ENCODE measurements at places on chromosomes 4 and X. TPM values are rescaled to one million over a fixed set of nuclear protein-coding genes. Genes with fewer than 3 reads are reported as not detected.

- no peaks in the 10 kb centered on the region for H3K4me1 ChIP-seq
- no peak overlapping the region for H3K27ac ChIP-seq
- H3K27me3 ChIP-seq = peaks cover 6% of the 10 kb centered on the region
- H3K36me3 ChIP-seq = no peaks in the 10 kb centered on the region
Observed at GRCh38 chr4:186019269-186019668, 49.7 kb upstream of the TLR3 start.

Gene SH3RF1
- 0.63 TPM for total RNA-seq

Gene LONRF3
- 3.3 TPM for total RNA-seq

DNA sequence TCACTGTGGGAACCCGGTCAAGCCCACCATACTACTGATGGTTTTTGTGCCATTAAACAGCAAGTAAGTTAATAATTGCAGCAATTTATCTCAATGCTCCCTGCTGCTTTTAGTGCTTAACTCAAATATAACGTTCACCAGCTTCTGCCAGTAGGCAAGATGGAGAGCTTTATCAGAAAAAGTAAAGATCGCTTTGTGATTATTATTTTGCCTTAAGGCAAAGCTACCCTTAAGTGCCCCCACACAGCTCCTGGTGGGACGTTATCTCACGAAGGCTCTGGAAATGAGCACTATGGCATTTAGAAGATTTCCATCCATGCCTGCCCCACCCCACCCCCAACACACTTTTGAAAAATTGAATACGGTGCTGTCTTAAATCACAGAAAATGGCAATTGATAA is 59.4 kb downstream of the KDR start:
- no peak overlapping the region for H3K4me3 ChIP-seq
- no peak for DNase-seq
- no peaks in the 10 kb centered on the region for H3K36me3 ChIP-seq

Gene GLOD5
- not detected for total RNA-seq

DNA sequence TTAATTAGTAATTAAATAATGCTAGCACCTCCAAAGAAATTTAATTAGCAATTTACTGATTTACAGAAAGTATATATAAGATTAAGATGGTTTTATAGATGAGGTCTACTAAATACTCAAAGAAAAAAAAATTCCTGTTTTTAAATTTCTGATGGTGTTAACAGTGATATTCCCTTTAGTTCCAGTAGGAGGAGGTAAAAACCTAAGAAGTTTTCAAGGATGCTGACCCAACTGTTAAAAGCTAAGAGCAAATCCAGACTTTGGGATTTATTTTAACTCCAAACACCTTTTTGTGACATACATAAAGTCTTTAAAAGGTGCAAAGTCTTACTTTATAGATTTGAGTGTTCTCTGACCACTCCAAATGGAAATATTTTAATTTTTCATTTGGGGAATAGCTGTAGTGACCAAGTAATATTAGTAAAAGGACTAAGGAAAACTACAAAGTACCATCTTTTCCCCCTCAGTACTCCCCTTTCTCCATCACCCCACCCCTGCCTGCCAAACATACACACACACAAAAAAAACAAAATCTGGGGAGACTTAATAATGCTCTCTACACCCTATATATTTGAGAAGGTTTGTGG is 34.2 kb upstream of the CSN1S1 start:
- no peaks in the 10 kb centered on the region for H3K36me3 ChIP-seq
- H3K27ac ChIP-seq = no peak overlapping the region
- H3K4me1 ChIP-seq = no peaks in the 10 kb centered on the region
- H3K27me3 ChIP-seq = peaks cover 17% of the 10 kb centered on the region

DNA sequence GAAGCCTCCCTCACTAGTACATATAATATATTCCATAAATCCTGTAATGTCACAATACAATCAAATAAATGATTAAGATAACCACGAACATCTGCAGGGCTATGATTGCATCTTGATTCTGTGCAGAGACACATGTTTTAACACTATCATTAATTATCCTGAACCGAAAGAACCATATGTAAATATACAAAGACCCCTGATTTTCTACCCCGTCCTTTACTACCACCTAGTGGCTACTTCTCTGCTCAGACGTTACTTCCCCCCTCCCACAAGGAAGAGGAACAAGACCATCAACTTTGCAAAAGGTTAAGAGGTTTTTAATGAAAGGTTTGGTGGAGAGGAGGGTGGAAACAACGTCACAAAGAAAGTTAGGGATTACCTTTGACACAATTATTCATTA is 134.0 kb downstream of the COL4A6 start:
- H3K4me1 ChIP-seq = no peaks in the 10 kb centered on the region
- H3K27ac ChIP-seq = no peak overlapping the region
- DNase-seq = no peak

Gene FAM9B
- total RNA-seq = not detected

GRCh38 chr4:141587897-141588296 is 48.5 kb upstream of the IL15 start:
- H3K27ac ChIP-seq = no peak overlapping the region
- H3K4me1 ChIP-seq = no peaks in the 10 kb centered on the region
- no peaks in the 10 kb centered on the region for H3K27me3 ChIP-seq
- no peak overlapping the region for H3K4me3 ChIP-seq
- H3K36me3 ChIP-seq = no peaks in the 10 kb centered on the region
- DNase-seq = no peak

DNA sequence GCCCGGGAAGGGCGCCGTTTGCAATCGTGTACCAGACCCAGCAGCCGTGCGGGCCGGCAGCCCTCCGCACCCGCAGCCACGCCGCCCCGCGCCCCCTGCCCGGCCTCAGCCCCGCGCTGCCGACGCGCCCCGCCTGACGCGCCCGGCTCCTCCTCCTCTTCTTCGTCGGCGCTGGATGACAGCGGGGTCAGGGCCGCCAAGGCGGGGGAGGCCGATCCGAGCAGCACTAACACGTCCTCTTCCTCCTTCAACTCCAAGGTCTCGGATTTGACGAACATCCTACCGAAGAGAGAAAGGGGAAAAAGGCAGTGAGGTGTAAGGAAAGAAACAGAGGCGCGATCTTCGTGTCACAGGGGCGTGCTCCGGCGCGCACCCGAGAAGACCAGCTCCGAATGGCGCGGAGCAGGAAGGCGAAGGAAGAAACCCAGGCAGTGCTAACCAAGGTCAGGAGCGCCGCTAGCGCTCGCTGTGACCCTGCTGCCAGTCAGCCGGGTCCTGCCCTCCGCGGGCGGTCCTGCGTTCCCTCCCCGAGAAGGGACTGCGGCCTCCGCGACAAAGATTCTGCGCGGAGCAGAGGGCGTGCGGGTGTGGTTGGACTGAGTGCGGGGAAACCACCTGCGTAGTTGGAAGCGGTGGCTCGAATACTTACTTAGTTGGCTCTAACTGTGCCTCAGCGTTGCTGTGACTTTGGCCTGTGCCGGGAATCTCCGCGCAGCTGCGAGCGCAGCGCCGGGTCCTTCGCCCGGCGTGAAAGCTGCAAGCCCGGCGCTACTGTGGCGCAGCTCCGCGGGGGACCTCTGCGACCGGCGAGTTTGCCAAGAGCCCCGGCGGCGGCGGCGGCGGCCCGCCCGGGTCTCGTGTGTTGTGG is 548 bp downstream of the NEUROG2 start:
- peak; percentile 73 for DNase-seq
- H3K27me3 ChIP-seq = peaks cover 95% of the 10 kb centered on the region
- peak overlapping the region; percentile 79 for H3K27ac ChIP-seq
- H3K4me3 ChIP-seq = peak overlapping the region; percentile 98

All from activated T-cell treated with anti-CD3 and anti-CD28 coated beads, Interleukin-2, amount 50 U/mL, for 72 hours (primary cell).